ENCODE measurements at places on chromosomes 3 and 15. TPM values are rescaled to one million over a fixed set of nuclear protein-coding genes. Genes with fewer than 3 reads are reported as not detected.

DNA sequence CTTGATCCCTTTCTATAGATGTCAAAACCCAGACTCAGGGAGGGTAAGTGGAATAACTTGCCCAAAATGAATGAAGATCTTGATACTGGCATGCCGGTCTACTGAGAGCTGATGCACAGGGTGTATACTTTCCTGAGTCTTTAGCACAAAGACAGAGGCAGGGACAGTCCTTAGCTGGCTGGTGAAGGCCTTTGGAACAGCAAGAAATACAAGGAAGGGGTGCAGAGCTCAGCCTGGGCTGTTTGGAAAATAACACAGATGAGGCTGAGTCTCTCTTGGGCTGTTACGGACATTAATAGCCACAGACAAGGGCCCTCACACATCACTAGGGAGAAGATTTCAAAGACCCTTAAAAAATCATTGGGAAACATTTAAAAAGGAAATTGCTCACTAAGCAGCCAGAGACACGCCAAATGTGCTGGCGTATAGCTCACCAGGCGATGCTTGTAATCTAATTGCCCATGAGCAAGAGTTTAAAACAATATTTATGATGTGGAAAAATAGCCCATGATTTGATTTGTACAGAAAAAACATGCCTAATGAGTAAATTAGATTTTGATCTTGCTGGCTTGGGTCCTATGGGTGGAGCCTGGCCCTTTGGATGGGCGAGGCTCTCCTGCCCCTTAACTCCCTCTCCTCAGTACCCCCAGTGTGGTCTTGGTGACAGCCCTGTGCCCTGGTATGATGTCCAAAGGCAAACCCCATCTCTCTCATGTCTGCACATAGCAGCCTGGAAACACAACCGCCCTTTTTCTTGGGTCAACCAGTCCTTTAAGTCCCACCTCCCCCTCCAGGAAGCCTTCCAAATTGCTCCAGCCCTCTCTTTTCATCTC is 81.8 kb upstream of the MRPS22 start:
- DNase-seq = no peak

DNA sequence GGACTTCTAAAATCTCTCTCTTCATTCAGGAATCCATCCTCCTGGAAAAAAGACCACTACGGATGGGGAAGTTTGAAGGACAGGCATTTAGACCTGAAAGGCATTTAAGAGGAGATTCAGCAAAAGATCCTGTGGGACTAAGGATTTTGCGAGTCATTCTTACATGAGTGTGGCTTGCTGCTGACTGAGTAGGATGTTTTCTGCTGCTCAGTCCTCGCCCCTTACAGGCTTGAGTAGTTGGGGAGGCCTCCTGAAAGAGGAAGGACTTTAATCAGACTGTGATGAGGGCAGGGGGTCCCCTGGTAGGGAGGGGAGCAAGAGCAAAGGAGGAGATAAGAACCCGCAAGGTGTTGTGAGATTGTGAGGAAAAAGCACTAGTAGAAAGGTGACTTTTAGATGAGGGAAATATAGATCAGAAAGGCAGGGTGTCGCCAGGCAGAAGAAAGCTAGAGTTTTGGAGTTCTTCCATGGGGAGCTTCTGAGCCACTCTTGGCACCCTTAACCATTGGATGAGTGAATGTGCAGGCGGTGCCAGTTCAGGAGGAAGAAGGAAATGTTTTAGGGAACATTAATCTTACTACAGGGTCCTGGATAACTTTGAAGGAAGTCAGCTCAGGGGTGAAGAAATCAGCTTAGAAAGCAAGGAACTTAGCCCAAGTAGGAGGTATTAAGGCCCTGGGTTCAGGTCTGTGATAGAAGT is 171.1 kb downstream of the RORA start:
- DNase-seq = no peak

- no peak for DNase-seq
These were observed 218.6 kb downstream of the PDCD6IP start for GRCh38 chr3:34016925-34017587.

DNA sequence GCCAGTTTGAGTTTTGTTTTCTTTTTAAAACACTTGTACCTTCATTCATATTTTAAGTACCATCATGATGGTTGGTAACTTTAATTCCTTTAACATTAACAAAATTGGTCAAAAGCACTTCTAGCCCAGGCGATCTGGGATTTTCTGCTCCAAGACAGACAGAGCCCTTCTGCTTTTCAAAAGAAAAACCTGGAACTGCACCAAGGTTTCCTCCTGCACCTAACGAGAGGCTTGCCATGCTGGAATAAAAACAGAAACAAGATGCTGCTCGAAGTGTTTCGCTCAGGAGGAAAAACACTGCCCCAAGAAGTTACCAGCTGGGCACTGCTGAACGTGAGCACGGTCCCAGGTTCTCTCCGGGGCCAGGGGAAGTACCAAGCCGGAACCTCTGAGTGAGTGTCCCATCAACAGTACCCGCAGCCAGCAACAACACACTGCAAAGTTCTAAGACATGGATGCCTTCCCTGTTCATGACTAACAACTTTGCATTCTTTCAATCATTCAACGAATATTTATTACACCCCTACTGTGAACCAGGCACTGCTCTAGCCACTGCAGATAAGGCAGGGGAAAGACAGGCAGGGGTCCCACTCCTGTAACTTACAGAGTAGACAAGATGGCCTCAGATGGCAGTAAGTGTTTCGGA is 98.8 kb downstream of the XXYLT1 start:
- DNase-seq = no peak

Gene CHDH
- 0.49 TPM for polyA plus RNA-seq

Gene XCR1
- polyA plus RNA-seq = 0.77 TPM

Gene WDR93
- 0.16 TPM for polyA plus RNA-seq

Gene FBN1
- polyA plus RNA-seq = 75.5 TPM
